ENCODE measurements at places on chromosomes 1 and 21.

GRCh38 chr1:16209132-16209846, 3.2 kb downstream of the ARHGEF19 start:
- DNase-seq = no peak

GRCh38 chr1:66852870-66853269, 51.8 kb upstream of the INSL5 start:
- DNase-seq = no peak

DNA sequence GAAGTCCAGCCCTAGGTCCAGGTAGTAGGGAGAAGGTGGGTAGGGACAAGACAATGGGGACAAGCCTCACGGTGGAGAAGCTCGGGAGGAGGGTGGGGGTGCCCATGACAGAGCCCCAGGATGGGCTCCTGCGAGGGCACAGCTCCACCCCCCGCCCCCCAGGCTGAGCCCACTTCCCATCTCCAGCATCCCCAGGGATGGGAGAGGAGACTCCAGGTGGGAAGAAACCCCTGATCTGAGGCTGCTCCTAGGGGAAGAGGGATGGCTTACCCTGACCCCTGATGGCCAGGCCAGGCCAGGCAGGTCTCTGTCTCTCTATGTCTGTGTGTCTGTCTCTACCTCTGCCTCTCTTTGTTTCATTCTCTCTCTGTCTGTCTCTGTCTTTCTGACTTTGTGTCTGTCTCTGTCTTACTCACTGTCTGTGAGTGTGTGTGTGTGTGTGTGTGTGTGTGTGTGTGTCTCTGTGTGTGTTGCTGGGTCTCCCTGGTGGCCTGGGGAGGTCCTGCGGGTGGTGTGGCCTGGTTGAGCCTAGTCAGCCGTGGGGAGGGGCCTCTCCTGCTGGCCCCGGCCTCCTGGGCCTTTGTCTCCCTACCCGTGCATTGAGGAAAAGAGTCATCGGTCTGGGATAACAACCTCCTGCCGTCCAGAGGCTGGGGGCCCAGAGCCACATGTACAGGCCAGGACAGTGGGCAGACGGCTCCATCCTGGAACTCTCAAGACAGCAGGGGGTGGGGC, 45.7 kb downstream of the WNT9A start:
- DNase-seq = no peak

- DNase-seq = no peak
Measured at GRCh38 chr1:228478326-228478725, 8.9 kb upstream of the RNF187 start.

DNA sequence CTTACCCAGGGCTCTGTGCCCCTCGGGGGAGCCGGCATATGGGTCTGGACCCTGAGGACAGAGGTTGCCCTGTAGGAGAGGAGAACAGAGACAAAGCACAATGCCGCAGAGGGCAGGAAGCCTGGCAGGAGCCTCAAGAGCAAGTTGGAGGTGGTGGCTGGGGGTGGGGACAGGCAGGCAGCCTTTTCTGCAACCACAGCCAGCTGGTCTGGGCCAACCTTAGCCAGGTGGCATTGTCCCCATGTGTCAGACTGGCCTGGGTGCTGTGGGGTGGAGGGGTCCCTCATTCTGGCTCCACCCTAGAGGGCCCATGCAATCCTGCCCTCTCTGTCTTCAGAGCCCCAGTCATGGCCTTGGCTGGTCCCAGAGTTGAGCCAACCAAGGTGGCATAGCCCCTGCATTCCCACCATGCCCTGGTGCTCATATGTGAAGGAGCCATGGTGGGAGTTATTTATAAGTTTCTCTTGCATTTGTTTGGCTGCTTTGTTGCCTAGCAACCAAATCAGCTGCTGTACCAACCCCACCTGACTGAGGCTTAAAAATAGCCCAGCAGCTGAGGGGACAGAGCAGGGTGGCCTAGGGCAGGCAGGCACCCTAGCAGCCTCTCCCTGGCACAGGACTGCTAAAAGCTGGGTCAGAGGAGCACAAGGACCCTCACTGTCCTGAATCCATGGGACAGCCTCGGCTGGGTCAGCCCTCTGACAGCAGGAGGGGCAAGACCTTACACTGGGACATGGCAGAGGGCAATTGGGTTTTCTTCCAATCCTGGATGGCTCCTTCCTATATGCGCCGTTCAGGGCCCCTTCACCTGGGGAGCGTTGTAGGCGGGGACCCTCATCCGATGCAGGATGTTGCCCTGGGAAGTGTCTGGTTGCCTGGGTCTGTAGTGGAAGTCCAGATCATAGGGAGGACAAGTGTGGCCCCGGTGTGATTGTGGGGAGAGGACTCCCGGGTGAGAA, 19.5 kb downstream of the MAP7D1 start:
- no peak for DNase-seq

DNA sequence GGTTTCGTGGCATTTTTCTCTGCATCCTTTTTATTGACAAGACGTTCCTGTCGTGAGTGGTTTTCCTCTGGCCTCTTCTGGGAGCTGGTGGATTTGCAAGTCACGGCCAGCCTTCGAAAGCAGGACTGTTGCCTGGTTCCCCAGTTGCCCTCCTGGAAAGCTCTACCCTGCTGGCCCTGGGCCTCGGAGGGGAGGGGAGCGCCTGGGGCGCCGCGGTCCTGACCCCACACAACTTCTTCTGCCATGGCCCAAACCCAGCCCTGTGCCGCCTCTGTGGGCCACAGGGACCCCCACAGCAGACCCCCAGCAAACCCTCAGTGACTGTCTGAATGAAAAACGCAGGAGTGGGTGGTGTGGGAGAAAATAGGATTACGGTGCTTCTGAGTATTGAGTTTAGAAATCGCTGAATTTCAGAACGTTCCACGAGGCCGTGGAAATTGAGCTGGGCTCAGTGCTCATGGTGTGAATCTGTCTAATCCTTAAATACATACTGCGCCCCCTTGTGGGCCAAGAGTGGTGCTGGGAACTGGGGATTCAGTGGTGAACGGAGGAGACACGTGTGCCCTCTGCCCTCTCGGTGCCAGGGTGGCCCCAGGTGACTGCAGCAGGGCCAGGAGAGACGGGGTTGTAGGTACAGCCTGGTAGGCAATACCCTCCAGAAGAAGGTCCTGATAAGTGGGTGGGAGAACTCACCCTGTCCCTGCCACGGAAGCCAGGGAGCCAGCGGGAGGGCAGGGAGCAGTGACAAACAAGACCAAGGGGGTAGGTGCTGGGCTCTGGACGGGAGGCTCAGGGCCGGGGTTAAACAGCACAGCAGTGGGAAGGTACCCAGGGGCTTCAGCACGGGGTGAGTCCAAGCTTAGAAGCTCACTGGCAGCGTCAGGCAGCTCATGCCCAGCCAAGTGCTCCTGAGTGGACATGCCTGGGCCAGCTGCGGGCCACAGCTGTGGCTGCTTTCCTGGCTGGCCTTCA, 101.2 kb upstream of the COL6A1 start:
- DNase-seq = peak; percentile 80

DNA sequence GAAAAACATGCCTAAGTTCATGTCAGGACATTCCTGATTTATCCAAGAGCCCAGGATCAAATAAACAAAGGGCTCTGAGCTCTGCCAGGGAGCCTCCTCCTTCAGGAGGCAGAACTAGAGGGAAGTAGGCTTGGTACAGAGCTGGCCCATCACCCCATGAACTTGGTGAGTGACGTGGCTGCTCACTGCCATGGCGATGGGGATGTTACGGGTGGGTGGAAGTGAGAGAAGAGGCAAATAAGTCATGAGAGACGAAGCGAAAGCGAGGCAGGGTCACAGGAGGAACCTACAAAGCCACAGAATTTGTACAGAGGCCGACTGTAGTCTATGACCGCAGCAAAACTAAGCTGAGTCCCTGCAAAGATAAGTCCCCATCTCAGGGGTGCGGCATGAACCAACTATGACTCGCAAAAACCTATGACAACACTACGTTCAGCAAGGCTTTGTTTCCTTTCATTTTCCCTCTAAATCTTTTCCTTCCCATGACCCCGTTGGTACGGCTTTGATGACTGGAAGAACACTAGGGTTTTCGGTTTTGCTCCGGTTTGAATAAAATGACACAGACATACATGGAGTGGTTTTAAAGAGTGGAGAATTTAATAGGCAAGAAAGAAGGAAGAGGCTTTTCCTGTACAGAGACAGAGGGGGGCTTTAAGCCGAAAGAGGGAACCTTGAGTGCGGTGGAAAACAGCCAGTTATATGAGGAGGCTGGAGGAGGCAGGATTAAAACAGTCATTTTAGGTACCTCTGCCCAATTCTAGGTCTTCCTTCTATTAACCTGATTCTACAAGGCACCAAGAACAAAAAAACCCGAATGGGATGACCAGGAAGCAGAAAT, 74.1 kb downstream of the CD46 start:
- no peak for DNase-seq

DNA sequence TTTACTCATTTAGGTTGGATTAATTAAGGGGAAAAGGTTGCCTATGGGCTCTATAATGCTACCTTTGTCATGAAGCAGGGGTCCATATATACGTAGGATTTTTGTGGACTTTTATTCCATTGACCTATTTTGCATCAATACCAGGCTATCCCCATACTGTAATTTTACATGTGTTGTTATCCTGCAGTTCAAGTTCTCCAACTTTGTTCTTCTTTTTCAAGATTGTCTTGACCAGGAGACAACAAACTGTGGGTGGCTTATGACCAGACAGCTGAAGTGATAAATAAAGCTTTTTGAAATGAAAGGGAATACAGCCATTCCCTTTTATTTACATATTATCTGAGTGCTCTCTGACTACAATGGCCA, 345.7 kb downstream of the BARHL2 start:
- DNase-seq = no peak

GRCh38 chr1:231972111-231972445, 345.5 kb downstream of the DISC1 start:
- no peak for DNase-seq

DNA sequence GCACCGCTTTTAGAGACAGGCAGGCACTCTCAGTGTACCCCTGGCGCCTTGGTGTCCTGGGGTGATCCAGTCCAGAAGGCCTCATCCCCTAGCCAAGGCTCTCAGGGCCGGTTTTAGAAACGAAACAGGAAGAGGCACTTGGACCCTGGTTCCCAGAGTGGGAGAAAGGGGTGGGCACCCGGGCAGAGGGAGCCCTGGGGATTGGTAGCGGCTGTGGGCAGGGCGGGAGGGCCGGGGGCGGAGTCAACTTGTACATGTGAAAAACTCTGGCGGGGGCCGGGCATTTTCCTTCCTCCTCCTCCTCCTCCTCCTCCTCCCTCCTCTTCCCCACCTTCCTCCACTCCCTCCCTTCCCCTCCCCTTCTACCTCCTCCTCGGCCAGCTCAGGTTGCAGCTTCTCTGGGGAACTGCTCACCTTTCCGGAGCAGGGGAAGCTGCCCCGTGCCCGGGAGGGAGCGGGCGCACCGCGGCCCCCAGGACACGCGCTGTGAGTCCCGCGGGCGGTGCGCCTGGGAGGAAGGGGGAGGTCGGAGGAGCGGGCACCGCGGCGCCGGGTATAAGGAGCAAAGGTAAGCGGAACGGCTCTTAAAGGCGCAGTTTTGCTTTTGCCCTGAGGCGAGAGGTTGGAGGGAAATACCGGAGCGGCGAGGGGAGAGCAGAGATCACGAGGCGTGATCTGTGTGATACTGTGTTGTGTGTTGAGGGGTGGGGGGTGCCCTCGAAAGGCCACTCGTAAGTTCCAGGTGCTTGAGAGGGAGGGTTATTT, at the start of gene CDK18:
Gene CDK18, plus strand, starts transcription at position 359 of the 765 bp plus-strand sequence. CDS start 18,499 bp downstream, outside the sequence.
- peak; percentile 80 for DNase-seq

GRCh38 chr1:176515310-176515709, 52.3 kb downstream of the PAPPA2 start:
- peak; percentile 31 for DNase-seq

DNA sequence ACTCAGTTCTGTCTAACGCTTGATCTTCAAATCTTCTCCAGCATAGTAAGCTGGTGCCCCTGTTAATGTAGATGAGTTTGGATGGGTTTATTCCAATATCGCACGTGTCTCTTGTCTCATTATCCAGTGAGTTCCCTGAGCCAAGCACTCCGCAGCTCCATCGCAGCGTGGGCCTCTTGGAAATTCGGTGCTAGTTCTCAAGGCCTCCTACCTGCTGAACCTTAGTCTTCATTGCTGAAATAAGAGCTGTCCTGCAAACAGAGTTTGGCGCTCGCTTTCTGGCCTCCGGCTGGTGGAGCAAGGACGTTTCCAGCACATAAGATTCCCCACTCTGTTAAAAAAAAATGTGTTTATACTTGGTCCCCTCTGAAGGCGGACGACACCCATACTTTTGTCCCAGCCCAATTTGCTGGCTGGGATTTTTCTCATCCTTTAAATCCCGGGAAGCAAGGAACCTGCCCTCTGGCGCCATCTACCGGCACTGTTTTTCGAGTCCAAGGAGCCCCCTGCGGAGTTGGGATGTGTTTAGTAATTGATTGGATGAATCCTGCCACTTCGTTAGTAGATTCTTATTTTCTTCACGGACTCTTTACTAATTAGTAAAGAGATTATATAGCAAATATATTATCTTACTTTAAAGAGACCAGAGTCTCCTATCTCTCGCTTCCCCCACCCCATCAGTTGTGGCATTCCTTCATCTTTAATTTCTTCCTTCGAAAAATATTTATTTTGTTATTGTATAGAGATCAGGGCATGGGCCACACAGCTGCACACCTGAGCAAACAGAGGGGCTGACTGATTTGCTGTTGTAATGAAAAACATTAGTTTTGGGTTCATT, 14.7 kb downstream of the JUN start:
- peak; percentile 43 for DNase-seq

DNA sequence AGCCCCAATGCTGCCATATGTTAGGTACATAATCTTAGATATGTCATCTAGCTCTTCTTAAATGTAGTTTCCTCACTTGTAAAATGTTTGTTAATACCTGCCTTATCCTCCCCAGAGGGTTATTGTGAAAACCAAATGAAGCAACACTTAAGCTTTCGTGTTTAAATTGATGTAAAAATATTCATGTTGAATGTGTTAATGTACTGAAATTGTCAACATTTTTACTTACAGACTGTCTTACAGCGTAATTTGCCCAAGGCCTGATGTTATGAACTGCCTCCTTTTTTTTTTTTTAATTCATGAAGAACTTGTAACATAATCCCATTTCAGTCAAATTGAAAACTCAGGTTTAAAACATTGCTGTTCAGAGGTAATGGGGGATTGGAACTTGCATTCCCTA, 25.6 kb upstream of the ENAH start:
- DNase-seq = no peak

GRCh38 chr1:159282118-159282517, 20.0 kb upstream of the FCER1A start:
- DNase-seq = no peak

DNA sequence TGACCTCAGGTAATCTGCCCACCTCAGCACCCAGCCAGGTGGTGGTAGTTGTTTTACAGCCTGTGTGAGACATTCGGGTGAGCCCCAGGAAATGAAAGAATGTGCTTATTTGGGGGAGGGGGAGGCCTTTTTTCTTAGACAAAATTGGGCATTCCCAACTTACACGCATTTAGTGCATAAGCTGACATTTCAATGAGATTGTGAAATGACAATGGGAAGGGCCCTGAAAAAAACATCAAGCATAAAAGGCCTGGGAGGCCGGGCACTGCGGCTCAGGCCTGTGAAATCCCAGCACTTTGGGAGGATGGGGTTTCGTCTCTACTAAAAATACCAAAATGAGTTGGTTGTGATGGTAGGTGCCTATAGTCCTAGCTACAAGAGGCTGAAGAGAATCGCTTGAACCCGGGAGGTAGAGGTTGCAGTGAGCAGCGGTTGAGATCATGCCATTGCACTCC, 5.0 kb downstream of the GAS5 start:
- no peak for DNase-seq

- peak; percentile 32 for DNase-seq
Measured at GRCh38 chr1:34825455-34826091, 32.8 kb downstream of the GJA4 start.
